ENCODE measurements at places on chromosomes 5 and 9.
A peak's percentile ranks its signal among the peaks of the same experiment; 100 is the strongest.

DNA sequence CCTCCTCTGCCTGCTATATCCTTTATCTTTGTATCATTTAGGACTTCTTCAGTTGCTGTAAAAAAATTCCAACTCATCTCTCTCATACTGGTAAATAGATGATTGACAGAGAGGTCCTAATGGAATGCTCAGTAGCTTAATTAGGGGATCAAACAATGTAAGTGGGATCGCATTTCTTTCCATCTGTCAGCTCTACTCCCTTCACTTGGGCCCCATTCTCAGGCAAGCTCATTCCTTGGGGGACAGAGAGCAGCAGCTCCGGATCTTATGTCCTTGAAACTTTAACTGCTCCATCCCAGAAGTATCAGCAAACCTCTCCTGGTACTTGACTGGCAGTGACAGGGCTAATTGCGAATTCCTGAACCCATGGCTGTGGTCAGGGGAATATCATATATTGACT is 146.7 kb downstream of the YTHDC2 start:
- DNase-seq, result no peak

- no peak for DNase-seq
Observed at GRCh38 chr5:36777105-36777757, 99.3 kb upstream of the NIPBL start.

DNA sequence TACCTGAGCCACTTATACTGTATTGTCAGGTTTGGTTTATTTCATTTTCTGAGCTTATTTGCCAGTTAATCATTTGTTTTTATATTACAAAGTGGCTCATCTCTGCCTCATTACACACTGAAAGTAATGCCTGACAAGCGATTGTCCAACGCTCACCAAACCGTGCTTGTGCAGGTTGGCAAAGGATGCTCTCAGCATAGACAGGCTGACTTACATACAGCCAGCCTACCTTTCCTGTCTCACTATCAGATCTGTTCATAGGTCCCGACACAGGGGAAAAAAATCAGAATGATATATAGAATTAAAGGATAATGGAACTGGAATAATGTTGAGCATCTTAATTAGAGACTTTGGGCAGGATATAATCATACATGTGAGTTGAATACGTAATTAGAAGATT is 739.7 kb upstream of the RIOK2 start:
- DNase-seq, result no peak

DNA sequence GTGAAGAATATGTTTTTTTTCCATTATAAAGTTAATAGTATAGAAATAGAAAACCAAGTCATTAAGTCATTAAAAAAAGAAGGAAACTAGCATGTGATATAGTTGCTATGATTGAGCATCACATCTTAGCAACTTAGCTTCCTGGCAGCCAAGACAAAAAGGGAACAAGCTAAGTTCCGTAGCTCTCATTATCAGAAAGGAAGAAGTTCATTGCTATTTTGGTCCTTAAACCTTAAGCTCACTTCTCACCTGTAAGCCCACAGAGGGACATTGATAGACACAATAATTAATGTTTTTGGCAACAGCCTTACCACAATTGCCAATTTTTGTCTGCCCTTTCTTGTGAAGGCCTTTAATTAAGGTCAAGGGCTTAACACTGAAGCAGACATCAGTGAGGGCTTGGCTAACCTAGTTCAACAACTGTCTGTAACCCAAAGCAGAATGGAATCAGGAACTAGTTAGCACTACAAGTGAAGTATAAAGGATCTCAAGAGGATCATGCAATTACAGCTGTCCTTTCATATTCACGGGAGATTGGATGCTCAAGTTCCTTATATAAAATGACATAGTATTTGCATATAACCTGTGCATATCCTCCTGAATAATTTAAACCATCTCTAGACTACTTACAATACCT is 24.0 kb upstream of the KLF4 start:
- no peak for DNase-seq

DNA sequence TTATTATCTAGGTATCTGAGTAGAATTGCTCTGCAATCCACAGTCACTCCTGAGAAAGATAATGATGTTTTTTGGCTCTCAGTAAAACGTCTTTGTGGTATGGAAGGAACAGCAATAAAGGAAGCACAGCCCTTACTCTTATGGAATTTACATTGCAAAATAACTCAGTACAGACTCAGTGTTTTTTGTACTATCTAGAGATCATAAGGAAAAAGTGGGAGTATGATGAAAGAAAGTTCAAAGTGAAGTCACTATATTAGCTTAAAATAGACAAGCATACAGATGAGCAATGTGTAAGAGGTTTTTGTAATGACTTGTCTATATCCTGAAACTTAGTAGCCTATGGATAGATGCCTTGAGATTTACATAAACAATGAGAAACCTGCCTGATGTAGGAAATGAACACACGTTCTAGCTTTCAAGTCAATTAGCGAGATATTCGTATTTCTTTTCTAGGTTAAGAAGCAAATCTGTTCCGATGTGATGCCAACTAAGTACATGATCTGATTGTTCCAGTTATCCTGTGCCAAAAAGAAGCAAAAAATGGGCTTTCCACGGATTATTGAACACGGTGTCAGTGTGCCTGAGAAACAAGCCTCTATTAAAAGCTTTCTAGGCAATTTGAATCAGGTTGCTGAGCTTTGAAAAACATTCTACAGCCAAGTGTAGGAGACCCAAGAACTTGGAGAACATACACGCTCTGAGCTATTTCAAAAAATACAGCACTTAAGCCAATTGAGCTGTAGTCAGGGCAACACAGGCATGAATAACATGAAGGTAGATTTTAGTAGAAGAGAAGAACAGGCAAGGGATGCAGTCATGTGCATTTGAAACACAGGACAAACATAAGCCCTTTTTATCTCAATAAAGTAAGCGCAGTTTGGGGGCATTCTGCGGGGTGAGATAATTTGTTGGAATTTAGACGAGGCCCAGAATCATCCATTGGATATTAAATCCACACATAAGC is 86.3 kb upstream of the TAF11L2 start:
- DNase-seq, result no peak

DNA sequence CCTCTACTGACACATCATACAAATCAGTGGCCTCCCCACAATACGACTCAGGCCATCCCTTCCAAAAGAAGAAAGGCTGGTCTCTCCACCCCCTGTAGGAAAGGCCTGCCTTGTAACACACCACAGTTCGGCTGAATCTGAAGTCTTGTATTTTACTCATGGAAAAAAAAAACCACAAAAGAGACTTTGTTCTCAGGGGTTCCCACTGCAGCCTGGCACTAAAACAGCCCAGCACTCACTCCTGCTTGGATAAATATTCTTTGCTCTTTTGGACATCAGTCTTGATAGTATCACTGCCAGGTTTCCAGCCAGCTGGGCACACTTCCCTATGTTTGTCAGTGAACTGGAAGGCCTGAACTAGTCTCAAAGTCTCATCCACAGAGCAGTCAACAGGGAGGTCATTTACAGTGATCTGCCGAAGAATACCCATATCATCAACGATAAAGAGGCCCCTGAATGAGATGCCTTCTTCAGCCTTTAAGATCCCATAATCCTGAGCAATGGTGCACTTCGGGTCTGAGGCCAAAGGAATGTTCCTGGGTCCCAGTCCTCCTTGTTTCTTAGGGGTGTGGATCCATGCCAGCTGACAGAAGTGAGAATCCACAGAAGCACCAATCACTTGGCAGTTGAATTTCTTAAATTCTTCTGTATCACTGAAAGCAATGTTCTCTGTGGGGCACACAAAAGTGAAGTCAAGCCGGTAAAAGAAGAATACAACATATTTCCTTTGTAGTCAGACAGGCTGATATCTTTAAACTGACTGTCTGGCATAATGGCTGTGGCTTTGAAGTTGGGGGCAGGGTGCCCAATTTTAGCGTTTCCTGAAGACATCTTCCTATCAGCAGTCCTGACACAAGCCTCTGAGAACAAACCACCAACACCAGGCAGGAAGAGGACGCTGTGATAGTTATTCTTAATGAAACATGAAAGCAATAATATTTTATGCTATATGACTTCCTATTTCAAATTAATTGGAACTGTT is 198.1 kb downstream of the LURAP1L start:
- DNase-seq, result no peak

DNA sequence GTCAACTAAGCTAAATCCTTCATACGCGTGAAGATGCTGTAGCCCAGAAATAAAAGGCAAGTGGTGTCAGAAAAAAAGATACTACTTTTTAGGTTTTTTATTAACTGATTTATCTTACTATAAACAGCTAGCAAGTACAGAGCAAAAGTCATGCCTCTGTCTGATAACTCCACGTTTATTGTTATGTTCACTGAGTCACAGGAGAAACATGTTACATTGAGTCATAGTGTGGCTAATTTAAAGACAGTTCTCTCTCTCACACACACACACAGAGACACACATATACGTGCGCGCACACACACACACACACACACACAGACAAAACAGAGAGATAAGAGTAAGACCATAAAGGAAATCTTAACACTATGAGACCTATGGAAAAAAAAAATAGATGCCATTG is 770.0 kb upstream of the CDH10 start:
- no peak for DNase-seq

DNA sequence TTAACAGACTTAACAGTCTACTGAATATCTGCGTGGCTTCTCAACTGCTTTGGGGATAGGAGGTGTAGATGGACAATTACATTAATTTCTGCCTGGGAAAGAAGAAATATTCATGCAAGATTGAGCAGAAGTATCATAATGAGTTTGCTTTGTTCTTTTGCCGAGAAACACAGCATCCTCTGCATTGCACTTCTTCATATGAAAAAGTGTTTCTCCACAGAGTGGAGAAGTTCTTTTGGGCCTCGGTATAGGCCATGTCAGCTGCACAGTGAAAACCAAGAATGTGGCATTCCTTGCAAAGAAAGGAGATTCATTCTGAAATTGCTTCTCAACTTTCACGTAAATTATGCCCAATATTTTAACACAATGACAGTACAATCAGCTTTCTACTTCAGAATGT is 17.6 kb upstream of the SNX2 start:
- no peak for DNase-seq

DNA sequence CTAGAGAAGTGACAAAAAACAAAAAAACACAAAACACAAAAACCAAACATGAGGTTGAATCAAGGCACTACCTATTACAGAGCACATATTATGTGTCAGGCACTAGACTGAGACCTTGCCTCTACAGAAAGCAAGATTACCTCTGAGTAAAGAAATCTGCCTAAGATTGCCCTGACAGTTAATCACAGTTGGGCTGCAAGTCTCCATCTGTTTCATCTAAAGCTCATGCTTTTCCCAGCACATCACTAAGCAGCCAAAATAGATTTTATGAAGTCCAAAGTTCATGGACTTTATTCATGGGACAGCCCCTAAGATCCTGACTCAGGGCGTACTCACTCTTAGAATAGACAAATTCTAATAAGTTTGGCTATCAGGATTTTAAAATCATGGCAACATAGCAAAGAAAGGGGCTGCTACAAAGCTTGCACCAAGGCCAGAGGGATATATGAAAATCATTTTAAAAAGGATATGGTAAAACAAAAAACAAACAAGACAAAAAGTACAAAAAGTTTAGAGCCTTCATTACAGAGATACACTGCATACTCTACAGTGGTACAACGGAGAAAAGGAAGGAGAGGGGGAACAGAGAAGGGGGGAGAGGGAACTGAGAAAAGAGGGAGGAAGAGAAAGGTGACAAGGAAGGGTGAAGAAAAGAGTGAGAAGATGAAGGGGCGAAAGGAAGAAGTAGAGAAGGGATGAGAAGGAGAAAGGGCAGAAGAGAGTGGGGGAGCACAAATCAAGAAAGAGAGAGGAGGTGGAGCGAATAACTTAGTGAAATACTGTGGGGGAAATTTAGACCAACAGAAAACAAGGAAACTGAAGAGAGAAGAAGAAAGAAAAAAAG is 58.2 kb downstream of the RICTOR start:
- DNase-seq, result no peak

- peak; percentile 3 for DNase-seq
Observed at GRCh38 chr5:131171276-131171810, 599 bp downstream of the LYRM7 start.

DNA sequence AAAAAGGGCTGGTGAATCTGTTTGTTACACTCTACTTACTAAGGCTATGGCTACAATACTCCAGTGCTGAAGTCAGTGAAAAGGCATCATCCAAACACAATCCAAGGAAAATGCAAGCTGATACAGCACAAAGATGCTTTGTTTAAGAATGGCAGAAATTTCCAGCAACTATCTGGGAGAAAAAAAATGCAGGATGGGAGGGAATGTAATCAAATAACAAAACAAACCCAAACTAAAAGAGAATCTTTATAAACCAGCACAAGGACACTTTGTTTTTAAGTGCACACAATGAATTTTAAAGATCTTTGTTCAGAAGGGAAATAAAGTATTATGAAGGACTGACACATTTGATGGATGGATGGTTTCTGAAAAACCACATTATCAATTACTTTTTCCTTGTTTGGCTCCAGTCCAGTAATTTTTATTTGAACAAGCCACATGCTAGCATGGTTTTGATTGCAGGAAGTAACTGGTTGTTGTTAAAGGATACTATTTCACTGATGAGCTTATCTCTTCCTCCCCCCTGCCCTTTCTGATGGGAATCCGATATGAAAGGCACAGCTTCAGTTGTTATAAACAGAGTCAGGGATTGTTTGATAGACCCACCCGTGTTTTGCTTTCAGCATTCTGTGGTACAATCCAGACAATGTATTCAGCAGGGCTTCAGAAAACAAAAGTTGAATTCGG is 12.1 kb upstream of the TLE4 start:
- no peak for DNase-seq

DNA sequence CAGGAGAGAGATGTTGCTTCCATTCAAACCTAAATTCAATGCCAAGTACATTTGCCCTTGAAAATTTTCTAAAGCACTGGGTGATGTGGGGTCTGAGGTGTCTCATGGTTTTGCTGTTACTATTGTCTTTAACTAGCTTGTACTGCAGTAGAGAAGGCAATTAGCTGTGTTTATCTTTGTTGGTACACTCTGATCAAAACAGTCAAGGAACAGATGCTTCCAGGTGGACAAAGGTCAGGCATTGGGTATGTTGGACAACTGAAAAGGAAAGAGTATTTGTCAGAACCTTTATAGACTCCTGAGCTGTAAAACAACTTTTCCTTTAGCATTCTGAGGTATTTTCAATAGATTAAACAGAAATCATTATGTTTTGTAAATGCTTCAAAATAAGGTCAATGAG is 2228.7 kb upstream of the WWC1 start:
- no peak for DNase-seq

- no peak for DNase-seq
Observed at GRCh38 chr5:87113861-87114260, 153.8 kb upstream of the RASA1 start.

DNA sequence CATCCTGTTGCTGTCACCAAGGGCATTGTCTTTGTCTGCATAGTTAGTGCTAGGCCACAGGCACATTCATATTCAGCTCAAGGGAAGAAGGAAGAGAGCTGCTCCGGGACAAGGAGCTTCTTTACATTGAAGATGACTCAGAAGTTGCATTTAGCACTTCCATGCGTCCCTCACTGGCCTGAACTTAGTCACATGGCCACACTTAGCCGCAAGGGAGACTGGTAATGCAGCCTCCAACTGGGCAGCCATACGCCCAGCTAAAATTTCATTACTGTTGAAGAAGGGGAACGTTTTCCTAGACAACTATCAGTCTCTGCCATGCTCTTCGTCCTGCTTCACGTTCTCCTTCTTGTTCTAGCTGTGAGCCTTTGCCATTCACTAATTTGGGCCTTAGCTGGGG is 20.0 kb downstream of the ACTL7B start:
- DNase-seq, result no peak
